ENCODE measurements at places on chromosomes 12 and 14.

- DNase-seq = no peak
Observed at GRCh38 chr14:49314737-49315136, 271.4 kb downstream of the RPS29 start.

- DNase-seq = no peak
Observed at GRCh38 chr12:6612652-6613014, 5.5 kb upstream of the CHD4 start.

DNA sequence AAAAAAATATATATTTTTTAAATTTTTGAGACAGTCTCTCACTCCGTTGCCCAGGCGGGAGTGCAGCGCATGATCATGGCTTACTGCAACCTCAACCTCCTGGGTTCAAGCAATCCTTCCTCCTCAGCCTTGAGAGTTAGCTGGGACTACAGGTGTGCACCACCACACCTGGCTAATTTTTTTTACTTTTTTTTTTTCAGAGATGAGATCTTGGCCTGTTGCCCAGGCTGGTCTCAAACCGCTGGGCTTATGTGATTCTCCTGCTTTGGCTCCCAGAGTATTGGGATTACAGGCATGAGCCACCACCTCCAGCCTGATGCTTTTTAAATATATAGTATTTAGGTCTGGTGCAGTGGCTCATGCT is 24.5 kb downstream of the MDM2 start:
- no peak for DNase-seq

DNA sequence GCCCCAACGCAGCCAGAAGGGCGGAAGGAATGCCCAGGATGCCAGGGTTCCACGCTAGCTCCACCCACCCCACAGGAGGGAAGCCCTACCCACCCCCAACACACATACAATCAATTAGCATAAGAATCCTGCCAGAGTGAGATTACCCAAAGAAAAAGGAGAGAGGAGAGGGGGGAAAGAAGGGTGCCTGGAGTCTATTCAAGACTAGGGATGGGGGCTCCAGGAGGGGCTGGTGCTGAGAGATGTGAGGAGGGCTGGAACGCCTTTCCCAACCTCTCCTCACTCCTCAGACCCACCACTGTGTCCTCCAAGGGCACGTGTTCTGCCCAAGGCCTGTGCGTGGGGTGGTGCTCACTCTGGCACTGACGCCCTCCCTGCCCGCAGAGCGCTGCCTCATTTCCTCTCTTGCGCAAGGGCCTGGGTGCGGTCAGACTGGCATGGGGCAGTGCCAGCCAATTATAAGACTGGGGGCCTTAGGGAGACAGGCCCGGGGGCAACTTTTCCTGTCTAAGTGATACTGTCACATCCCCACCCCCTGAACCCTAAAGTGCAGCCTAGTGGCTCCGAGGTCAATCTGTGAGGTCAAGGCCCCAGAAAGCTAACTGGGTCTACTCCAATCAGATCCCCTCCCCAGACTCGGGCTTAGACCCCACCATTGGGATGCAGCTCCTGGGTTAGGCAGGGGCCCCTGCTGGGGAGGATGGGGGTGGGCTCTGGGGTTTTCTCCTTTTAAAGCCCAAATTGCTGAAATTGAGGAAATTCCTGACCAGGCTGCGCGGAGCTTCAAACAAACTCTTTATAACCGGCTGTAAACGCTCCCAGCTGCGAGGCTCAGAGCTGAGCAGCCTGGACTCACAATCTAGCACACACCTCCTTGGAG is 10.2 kb upstream of the ITGB7 start:
- peak; percentile 41 for DNase-seq

- DNase-seq = no peak
Observed at GRCh38 chr12:64566831-64567517, 43.3 kb upstream of the RASSF3 start.

DNA sequence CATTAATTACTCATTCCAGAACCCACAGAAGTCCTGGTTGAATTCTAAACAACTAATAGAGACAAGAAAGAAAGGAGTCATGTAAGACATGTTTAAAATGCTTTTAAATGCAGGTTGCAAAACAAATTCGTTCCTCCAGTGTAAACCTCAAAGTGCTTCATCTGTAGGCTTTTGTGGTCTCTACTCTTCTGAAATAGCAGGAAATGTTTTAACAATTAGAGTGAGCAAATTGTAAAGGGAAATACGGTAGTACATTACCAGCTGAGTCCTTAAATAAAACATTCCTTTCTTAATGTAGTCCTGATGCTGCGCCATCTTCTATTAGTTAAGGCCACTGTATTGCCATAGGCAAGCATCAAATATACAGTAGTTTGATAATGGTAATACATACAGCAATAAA is 1934.2 kb upstream of the SEL1L start:
- no peak for DNase-seq

DNA sequence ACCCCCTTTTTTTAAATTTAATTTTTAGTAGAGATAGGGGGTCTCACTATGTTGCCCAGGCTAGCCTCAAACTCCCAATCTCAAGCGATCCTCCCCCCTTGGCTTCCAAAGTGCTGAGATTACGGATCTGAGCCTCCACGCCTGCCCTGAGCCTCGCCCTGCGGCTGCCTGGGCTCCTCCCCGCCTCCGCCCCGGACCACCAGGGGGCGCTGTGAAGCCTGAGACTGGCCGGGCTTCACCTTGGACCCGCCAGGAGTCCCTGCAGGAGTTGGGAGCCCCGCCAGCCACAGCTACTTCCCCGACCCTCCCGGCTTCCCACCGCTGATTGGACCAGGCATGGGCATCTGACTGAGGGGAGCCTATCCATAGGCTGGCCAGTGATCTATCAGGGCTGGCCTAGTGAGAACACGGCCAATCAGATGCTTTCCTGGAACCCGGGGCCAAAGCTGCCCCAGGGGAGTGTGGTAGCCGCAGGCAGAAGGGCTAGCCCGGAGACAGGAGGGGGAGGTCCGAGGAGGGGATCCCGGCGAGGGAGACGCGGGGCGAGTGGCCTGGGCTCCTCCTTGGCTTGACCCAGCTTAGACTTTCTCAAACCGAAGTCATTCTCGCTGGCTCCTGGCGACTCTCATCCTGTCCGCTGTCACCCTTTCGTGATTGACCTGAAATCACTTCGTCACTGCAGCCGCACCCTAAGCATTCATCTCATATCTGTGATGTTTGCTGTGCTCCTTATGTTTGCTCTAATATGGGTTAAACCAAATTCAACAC is 15.1 kb upstream of the ANKRD9 start:
- DNase-seq = peak; percentile 100

DNA sequence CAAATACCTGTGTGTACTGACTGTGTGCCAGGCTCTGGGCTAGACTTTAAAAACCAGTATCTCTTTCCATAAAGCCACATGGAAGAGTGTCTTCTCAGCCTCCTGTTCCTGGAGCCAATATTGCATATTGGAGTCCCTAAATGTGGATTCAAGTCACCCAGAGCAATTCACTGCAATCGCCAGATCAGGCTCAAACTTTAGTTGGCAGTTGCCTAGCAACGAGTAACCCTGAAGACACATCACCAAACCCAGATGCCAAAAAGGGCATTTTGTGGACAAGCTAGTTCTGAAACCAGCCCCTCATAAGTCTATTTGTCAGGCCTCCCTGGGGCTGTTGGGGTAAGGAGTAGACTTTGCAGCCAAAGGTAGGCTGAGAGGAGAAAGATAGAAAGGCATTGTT is 13.7 kb downstream of the DPF3 start:
- DNase-seq = no peak
